Activated effector memory CD4-positive, alpha-beta T cell treated with Interleukin-2 at 50 U/mL for 16 hours (primary cell): ENCODE measurements at places on chromosomes 6 and 20.

- DNase-seq: no peak
Observed at GRCh38 chr6:45479834-45480751, 102.4 kb upstream of the SUPT3H start.

DNA sequence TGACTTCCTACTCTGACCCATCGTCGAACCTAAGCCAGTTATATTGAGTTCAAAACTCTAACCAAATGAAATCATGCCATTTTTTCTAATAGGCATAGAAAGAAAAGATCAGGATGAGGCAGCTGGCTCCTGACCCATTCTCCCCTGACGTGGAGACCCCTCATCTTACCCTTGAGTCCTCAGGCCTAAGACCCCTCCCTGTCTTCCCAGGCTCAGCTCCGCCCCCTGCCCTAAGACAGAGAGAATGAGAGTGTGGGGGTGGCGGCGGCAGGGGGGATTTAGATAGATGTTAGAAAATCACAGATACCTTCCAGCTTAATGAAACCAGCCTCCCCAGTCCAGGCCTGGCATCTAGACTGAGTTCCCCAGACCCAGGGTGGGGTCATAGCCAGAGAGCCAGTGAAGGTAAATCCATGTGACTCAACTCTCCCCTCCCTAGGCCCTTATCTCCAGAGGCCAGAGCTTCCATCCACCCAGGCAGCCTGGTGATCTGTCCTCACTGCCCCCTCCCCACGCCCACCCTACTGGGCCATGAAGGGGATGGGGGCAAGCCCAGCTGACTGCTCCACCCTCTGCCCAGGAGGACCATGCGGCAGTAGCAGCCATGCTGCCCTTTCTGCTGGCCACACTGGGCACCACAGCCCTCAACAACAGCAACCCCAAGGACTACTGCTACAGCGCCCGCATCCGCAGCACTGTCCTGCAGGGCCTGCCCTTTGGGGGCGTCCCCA lies 6.8 kb downstream of the TMEM63B start:
- no peak for DNase-seq

DNA sequence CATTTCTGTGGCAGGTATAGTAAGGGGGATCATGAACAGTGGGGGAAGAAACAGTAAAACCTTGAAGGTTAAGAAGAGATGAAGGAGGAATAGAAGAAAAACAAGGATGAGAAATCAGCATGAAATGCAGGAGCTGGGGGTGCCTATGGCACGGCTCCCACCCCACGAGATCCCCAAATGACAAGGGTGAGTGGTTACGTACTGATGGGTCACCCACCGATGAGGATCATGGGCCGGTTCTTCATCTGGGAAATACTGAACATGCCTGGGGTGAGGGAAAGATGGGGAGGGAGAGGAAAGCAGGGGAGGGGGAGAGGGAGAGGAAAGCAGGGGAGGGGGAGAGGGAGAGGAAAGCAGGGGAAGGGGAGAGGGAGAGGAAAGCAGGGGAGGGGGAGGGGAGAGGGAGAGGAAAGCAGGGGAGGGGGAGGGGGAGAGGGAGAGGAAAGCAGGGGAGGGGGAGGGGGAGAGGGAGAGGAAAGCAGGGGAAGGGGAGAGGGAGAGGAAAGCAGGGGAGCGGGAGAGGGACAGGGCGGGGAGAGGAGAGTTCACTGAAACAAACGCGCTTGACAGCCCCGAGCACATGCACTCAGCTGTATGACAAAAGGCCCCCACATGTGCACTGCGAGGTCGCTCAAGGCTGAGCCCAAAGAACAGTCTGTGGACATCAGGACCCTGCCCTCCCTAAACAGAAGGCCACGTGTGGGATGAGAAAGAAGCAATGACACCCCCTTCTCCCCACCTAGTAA lies 25.3 kb downstream of the MOCS1 start:
- DNase-seq: no peak

GRCh38 chr6:135002974-135003703 lies 51.5 kb downstream of the HBS1L start:
- DNase-seq: no peak

GRCh38 chr6:148747145-148747470 lies 278 bp downstream of the UST start:
- DNase-seq: no peak

DNA sequence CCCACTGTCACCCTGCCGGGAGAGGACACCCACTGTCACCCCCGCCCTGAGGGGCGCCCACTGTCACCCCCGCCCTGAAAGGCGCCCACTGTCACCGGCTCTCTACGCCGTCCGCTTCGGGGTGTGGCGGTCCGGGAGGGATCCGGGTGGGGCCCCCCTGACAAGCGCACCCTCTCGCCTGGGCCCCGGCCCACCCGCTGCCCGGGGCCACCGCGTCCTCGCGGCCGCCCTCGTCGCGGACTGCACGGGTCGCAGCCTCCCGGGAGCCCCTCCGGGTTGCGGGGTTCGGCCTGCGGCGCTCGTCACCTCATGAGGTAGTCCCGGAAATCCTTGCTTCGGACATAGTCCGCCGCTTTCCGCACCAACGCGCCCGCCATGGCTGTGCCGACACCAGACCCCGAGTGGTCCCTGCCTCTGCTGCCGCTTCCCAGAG lies 224 bp downstream of the MPC1 start:
- DNase-seq: no peak

- DNase-seq: peak; percentile 20
Observed at GRCh38 chr6:163414946-163415619, 565 bp downstream of the QKI start.

DNA sequence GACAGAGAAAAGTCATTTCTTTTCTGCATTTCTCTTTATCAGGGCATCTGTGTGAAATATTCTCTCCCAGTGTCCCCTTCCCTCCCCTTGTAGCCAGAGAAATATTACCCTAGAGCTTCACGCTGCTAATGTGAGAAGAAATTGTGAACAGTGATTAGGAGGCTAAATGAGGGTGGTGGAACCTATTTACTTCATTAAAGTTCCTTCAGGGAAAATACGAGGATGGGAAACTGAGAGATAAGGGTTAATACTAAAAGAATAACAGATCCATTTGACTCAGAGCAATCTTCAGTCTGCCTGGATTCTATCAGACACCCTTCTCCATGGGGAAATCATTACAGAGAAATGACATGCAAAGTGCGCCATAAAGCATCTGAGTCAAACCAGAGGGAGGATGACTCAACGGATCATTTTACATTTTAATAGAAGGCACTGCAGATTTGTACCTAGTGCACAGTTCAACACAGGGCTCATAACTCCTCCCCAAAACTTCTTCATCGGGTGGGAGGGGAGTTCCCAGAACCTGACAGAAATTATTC lies 131.3 kb downstream of the GJA10 start:
- DNase-seq: no peak

DNA sequence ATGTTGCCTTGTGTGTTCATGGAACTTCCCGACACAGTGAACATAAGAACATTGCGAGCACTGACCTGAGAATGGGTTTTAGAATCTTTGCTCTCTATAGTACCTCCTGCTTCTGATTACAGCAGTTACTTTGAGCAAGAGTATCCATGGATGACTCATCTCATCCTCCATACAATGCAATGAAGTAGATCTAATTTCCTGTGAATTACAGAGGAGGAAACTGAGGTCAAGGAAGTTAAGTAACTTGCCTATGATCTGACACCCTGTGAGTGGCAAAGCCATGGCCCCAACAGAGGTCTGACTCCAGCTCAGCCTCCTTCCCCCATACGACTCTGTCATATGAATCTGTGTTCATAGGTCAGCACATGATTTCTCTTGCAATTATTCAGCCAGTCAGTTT lies 518.1 kb downstream of the TFAP2A start:
- no peak for DNase-seq
